ENCODE measurements at places on chromosomes 1 and 21.

DNA sequence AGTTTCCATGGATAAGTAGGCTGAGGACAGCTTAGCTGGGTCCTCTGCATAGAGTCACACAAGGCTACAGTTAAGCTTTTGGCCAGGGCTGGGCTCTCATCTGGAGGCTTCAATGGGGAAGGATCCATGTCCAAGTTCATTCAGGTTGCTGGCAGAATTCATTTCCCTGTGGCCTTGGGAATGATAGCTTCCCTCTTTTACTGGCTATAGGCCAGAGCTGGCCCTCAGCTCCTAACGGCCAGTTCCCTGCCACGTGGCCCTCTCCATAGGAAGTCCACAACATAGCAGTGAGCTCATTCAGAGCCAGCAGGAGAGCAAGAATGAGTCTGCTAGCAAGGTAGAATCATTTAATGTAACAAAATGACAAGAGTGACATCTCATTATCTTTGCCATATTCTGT, 15.1 kb upstream of the PODN start:
- DNase-seq = no peak

GRCh38 chr1:92563457-92564216, 76.9 kb upstream of the GFI1 start:
- no peak for DNase-seq

GRCh38 chr1:211829343-211830054, 1.1 kb downstream of the LPGAT1 start:
- no peak for DNase-seq

GRCh38 chr1:79190074-79190473, 183.5 kb upstream of the ADGRL4 start:
- DNase-seq = no peak

DNA sequence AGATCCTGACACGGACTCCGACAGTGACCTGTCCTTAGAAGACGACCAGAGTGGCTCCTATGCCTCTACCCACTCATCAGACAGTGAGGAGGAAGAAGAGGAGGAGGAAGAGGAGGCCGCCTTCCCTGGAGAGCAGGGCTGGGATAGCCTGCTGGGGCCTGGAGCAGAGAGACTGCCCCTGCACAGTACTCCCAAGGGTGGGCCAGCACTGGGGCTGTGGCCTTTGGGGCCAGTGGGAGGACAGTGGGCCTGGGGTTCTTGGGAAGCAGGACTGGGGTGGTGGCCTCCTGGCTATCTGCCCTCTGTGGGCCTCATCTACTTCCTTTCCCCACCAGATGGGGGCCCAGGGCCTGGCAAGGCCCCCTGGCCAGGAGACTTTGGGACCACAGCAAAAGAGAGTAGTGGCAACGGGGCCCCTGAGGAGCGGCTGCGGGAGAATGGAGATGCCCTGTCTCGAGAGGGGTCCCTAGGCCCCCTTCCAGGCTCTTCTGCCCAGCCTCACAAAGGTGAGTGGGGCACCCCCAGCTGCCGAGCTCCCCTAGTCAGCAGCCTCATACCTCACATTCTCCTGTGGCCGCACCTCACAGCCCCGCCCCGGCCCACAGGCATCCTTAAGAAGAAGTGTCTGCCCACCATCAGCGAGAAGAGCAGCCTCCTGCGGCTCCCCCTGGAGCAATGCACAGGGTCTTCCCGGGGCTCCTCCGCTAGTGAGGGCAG, 10.0 kb downstream of the PSRC1 start:
- no peak for DNase-seq

GRCh38 chr1:184014271-184014670, 23.3 kb downstream of the COLGALT2 start:
- DNase-seq = no peak

DNA sequence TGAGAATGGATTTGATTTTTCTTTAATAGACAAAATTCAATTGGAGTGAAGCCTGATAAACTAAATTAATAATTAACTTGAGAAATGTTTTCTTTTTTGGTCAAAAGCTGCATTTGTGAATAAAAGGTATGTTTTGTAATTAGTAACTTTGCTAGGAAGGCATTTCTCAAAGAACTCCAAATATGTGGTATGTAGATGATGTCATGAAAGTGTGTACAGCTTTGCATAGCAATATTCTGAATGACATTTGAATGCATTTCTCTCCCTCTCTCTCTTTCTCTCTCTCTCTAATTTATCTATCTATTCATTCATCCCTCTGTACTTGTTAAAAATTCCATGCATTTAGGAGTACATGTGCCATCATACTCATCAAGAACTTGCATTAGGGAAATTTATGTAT, 109.1 kb upstream of the ADAMTS5 start:
- DNase-seq = no peak

- no peak for DNase-seq
These were observed 22.8 kb upstream of the POFUT2 start for GRCh38 chr21:45310459-45310858.

- no peak for DNase-seq
These were observed 3.1 kb downstream of the UBR4 start for GRCh38 chr1:19206947-19207346.

DNA sequence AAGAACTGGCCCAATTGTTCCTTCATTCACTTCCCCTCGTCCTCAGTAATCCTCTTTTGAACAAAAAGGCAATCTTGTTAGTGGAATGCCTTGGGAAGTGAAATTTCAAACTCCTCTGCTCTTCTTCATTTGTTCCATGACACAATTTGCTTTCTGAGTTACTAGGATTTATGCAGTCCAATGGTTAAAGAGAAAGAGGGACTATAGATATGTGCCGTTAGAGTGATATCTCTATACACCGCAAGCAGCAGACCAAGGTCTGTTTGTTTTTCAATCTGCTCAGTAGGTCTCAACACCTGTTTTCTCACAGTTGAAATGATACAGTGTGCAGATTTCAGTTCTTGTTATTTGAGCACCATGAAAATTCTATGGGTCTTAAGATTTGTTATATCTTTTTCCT, 244.0 kb downstream of the DNM3 start:
- no peak for DNase-seq

DNA sequence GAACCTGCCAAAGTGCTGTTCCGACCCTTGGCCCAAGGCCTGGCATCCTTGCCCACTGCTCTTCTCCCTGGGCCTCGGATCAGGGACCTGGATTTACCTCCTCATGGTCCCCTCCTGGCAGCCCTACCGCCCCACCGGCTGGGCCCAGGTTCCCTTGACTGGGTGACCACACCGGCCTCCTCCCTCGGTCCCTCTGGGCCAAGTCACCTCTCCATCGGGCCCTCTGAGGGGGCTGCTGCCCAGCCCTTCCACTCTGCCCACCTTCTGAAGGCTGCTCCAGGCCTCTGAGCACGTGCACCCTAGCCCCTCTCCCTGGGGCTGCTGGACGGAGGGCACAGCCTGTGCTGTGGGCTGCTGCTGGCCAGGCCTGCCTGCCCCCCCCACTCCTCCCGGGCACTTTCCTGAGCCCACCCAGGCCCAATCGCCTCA, 9.3 kb upstream of the MMEL1 start:
- DNase-seq = no peak

DNA sequence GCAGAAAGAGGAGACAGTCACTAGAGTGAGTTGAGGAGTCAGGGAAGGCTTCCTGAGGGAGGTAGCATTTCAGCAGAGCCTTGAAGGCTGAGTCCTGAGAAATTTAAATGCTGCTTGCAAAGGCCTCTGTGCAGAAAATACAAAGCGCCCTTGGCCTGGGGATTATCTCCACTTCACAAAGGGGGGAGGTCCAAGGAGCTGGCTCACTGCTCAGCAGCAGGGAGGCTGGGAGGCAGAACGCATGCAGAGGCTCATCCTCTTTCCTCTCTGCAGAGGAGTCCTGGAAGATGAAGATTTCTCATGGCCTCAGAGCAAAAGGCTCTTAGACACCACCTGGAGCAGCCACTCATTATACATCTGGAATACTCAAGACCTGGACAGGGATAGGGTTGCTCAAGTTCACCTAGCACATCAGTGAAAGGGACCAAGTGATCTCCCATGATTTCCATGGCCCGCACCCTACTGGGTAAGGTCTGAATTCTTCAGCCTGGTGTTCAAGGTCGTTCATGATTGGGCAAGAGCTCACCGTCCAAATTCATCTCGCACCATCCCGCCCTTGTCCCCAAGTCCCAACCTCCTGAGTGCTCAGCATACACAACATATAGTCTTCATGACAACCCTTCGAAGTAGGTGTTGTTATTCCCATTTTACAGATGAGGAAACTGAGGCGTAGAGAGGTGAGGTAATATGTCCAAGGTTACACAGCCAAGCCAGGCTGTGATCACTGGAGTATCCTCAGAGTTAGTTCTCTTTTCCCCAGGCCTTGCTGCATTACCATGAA, 9.0 kb downstream of the SLC1A7 start:
- DNase-seq = no peak

DNA sequence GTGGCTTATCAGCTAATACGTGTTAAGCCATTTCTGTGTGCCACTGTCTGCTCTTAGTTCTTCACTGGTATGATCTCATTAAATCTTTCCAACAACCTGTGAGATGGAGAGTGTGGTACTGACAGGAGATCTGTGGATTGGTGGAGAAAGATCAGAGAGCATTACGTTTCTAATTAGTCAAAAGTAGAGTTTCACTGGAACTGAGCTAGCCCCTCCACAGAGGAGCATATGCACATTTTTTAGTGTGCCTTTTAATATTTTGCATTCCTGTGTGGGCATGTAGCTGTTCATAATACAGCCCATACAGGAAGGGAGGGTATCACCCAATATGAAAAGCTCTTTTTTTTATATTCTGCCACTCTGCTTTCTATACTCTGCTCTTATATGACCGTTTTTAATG, 31.6 kb downstream of the UTS2 start:
- DNase-seq = no peak

GRCh38 chr1:244395965-244396364, 55.7 kb downstream of the ADSS2 start:
- no peak for DNase-seq

GRCh38 chr1:8541961-8542521, 224.1 kb downstream of the SLC45A1 start:
- no peak for DNase-seq

DNA sequence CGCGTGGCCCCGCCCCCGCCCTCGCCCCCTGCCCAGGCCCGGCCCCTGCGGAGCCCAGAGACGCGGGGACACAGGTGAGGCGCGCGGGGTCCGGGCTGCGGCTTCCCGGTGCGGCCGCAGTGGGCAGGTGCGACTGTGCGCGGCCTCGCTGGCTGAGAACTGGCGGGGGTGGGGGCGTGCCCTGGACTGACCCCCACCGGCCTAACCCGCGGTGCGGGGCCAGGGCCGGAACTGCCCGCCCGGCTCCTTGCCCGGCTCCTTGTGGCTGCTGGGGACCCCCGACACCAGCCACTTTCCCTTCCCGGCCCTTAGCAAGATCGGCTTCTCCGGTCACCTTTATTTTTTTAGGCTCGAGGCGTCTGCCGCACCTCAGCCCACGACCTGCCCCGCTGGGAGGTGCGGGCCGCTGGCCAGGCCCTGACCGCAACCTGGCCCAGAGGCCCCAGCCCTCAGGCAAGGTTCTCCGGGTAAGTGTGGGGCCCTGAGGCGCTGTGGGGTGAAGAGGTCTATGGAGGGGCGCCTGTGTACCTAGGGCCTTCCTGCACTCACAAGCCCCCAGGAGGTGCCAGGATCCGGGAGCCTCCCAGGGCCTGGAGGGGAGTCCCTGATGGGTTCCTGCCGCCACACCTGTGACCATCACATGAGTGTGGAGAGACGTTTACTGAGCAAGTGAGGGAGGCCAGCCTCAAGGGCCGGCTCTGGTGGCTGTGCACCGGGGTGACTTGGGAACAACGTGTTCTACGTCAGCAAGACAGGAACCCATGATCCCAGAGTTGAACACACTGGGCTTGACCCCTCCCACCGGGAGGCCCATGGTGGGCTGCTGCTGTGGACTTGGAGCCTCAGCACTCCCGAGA, at the start of gene SMIM1:
TSS of gene SMIM1 (plus strand) at position 35 of the 857 bp plus-strand sequence. CDS start 2,625 bp downstream, outside the sequence.
- DNase-seq = no peak

DNA sequence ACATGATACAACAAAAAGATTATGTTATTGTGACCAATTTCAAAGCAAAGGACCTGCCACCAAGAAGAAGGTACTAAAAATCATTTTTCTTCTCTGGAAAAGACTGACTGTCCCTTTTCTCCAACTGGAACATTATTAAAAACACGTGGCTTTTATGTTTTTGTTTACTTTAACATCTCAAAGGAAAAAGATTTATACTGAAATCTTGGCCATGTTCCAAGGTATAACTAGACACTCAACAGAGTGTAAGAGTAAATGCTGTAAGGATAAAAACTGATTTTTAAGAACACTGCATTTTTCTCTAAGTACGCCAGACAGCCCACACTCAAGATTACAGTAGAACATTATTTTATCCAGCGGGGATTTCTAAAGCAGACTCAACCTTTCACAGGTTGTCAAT, 62.1 kb downstream of the BRWD1 start:
- no peak for DNase-seq

DNA sequence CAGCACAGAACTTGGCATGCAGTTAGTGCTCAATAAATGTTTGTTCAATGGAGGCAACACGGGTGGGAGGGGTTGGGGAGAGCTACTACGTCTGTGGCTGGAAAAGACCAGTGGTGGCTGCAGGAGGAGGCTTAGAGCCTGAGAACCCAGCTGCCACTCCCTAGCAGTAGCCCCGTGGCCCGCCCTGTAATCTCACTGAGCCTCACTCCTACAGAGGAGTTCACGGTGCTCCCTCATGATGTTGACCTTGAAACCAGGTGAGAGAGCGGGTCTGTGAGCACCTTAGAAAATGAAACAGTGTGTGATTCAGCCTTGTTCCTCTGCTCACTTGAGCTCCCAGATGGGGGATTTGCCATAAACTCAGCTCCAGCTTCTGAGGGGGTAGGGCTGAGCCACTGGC, 299.6 kb downstream of the NPHP4 start:
- DNase-seq = no peak

GRCh38 chr1:58773406-58773840, 10.4 kb downstream of the JUN start:
- DNase-seq = no peak

DNA sequence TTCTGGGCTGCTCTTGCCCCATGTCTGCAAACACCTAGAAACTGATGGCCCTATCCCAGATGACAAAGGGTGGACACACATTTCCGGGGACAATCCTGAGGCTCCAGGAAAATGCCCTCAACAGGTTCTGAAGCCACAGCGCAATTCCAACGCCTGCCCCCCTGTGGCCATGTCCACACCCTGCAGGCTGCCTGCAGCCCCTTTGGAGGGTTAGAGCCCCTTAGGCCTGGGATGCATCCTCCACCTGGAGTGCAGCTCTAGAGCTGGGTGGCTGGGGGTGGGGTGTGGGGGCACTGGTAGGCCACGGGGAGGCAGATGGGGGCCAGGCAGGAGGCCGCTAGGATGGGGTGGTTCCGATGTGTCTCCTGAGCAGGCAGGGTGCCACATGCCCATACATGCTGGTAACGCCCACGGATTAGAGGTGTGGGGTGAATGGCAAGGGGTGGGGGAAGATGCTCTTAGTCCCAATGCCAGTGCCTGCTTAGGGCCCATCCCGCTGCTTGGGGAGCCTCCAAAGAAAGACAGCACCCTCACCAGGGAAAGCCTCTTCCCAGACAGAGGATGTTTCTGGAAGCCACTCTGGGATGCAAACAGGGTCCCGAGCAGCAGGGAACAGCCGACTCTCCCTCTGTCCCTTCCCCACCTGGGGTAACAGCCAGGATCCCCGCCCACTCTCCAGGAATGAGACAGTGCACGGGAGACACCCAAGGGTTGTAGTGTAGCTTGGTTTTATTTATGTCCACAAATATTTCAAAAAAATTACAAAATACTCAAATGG, 34.0 kb downstream of the SLC45A1 start:
- DNase-seq = no peak

Measured in T-helper 1 cell (primary cell).